ENCODE measurements at places on chromosomes 12 and 14.

DNA sequence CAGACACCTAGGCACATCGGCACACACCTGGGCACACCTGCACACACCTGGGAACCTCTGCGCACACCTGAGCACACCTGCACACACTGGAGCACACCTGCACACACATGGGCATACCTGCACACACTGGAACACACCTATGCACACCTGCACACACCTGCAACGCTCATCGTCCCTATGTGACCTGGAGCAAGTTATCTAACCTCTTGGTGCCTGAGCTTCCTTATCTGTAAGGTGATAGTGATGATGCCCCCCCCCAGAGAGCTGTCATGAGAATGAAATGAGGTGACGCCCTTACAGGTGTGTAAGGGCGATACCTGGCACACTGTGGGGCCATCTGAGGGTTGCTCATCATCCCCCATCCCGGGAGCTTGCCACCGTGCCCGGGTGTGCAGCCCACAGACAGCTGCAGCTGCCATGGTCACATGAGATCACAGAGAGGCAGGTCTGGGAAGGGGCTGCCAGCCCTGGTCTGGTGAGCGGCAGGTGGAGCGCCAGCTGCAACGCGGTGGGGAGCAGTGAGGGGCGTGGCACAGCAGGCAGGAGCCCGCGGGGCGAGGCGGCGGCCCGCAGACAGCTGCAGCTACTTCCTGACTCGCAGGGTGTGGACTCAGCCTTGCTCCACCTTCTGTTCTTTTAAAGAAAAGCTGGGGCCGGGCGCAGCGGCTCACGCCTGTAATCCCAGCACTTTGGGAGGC, 59.9 kb upstream of the FBRSL1 start:
- peak; percentile 63 for DNase-seq

DNA sequence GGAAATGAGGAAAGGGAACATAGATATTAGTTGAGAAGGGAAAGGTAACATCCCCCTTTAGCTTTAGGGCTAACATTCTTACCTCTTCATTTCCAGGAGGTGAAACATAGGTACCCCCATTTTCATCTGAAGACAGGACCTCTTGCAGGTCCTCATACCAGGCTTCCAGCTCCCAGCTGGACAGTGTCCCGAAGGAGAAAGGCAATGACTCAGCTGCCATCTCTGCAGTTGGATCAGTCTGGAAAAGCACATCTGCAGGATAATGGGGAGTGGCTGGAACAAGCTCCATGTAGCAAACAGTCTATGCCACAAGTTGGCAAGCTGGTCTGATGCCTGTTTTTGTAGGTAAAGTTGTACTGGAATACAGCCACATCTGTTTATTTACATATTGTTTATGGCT, 3.1 kb downstream of the DDIT3 start:
- DNase-seq, result no peak

- DNase-seq, result no peak
These were observed 81.2 kb downstream of the COX16 start for GRCh38 chr14:70278281-70278680.

DNA sequence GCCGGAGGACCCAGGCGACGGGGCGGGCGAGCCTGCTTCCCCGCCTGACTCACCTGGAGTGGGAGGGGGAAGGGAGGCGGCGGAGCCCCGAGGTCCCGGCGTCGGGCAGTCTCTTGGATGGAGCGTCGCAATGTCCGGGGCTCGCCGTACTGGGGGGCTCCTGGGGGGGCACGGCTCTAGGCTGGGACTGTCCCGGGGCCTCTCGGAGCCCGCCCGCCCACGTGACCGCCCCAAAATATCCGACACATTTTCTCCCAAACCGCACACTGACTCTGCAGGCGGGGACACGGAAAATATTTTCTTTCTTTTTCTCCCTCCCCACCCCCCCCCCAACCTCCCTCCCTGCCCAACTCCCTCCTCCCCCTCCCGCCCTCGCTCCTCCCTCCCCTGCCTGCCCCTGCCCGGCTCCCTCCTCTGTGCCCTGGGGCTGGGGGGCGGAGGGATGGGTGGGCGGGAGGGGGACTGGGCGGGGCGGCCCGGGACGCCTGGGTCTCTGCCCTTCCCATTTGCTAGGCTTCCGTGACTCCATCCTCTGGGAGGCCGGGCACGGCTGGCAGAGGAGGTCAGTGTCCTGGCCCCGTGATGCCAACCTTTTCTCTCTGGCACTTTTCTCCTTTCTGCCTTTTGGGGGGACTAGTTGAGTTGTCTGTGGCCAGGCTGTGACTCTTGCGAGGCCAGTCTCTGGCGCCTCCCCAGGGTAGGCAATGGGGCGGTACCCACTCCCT, at the start of gene RARG:
TSS of gene RARG (minus strand) at position 289 of the 725 bp plus-strand sequence. CDS start 4,664 bp downstream, outside the sequence.
- peak; percentile 56 for DNase-seq

GRCh38 chr14:95200404-95200803, 43.1 kb upstream of the DICER1 start:
- DNase-seq, result no peak

DNA sequence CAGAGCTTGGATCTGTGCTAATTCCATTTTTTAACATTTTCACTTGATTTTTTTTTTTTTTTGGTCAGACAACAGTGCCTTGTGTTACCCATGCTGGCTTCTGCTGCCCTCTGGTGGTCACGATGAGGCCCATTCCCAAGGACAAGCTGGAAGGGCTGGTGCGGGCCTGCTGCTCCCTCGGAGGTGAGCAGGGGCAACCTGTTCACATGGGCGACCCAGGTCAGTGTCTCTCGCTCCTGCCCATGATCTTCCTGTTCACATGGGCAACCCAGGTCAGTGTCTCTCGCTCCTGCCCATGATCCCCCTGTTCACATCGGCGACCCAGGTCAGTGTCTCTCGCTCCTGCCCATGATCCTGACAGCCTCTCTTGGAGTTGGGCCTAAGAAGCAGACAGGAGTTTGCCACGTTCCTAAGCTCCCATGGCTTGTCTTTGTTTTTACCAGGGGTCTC, 59.4 kb downstream of the DGLUCY start:
- peak; percentile 33 for DNase-seq

- no peak for DNase-seq
These were observed 73.2 kb downstream of the TTC6 start for GRCh38 chr14:37668646-37669045.

- no peak for DNase-seq
These were observed 947 bp upstream of the LRRC9 start for GRCh38 chr14:59918824-59919569.

DNA sequence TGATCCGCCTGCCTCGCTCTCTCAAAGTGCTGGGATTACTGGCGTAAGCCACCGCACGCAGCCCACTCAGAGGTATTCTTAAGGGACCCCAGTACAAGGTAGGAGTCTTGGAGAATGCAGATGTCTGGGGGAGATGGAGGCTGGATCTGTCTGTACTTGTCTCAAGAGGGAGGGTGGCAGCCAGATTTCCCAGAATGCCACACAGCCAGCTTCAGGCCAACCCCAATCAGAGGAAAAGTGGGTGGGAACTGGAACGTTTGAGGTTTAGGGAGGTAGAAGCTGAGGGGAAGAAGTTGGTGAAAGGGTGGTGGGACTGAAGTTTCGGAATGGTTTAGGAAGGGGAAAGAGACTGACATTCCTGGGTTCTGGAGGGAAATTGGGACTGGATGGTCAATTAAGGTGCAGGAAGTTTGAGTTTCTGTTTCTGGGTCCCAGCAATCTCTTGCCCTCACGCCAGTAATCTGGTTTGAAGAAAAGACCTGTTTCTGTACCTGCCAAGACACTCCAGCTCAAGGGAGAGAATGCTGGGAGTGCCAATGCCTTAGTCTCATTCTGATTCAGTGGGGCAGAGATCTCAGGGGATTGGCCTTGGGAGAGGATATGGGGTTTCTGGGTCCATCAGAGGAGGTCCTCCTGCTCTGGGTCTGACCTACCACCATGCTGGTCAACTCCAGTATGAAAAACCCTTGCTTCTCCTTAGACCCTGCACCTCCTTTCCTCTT, 8.1 kb upstream of the ZNF385A start:
- no peak for DNase-seq
